ENCODE measurements at places on chromosomes 3 and 15.

- no peak for DNase-seq
Measured at GRCh38 chr15:70586241-70586640, 177.1 kb downstream of the UACA start.

GRCh38 chr15:60767134-60767824 is 288.3 kb upstream of the ICE2 start:
- no peak for DNase-seq

- no peak for DNase-seq
Measured at GRCh38 chr3:196931828-196932587, 10.3 kb downstream of the NCBP2 start.

GRCh38 chr3:125185805-125186204 is 26.7 kb downstream of the SLC12A8 start:
- no peak for DNase-seq

DNA sequence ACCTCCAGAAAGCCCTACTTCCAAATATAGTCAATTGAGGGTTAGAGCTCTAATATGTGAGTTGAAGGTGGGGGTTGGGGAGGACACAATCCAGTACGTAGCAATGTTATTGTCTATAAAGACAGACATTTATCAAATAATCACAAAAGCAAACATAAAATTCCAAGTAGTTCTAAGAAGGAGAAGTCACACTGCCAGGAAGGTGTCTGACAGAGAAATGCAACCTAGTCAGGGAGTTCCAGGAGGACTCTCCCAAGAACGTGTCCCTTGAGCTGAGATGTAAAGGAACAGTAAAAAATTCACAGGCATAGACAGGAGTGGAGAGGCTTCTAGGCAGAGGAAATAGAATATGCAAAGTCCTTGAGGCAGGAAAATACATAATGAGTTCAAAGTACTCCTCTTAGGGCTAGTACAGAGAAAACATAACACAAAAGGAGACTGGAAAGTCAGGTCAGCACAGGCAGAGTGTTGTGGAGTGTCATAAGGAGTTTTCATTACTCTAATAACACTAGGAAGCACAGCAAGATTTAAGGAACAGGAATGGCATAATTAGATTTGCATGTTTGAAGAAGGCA is 277.6 kb upstream of the STT3B start:
- no peak for DNase-seq

DNA sequence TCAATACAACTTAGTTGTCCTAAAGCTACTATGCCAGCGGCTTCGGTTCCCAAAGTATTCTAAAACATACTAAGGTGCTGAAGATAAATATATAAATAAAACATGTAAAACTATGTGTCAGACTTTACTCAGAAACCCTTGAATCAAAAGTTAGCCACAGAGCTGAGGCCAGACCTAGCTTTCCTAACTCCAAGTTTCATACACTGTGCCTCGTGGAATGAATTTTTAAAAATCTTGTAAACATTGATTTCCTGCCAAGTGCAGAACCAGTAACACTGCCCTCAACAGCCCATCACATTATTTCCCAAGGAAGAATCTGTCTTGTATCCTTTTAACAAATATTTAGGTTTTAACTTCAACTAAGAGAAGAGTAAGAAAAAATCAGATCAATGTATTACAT is 36.4 kb downstream of the TAMM41 start:
- peak; percentile 53 for DNase-seq

DNA sequence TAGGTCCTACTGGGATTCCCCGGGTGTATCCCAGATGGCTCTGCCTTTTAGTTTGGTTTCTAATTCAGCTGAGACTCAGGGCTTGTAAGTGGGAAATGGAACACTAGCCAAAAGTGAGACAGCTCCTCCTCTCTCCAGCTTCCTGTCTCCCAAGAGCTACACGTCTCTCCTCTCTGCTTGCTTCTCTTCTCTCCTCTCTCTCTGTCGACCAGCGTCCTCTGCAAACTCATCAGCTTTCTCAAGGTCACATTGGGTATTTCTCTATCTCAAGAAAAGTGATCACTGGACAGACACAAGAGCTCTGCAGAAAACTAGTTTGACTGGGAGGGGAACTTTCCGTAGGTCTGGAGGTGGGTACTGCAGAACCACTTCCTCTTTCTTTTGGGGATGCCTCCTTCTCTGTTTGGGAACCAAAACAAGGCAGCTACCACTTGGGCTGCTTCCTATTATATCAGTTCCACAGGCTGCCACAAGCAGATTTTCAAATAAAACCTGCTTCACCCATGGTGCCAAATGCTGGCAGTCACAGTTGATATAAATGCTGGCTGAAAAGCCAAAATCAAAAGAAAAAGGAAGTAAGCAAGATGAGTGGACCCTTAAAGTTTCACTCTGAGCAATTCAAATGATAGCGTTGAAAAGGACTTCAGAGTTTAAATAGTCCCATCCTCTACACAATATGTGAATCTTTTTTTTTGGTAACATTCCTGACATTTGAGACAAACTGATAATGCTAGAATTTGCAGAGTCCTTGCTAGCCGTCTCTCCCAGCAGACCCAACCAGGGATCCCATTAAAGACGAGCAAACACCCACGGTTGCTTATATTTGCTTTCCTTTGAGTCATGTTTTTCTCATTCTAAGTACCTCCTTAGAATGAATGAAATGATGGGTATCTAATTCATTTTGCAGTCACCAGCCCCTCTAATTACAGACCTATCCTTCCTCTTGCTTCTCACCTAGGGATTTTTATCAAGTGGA is 7.2 kb upstream of the DYNC1LI1 start:
- DNase-seq, result peak; percentile 33

Data from fibroblast of skin of right quadriceps (primary cell).